Neural crest cell (in vitro differentiated cells): ENCODE measurements at places on chromosomes 6 and 20. TPM values are rescaled to one million over a fixed set of nuclear protein-coding genes. Genes with fewer than 3 reads are reported as not detected.

Gene HCRTR2
- not detected in 2 replicates for total RNA-seq

GRCh38 chr6:99521633-99522151 lies 6.5 kb upstream of the USP45 start:
- DNase-seq: no peak

- DNase-seq: no peak
Measured at GRCh38 chr6:23523771-23524170, 602.2 kb upstream of the NRSN1 start.

DNA sequence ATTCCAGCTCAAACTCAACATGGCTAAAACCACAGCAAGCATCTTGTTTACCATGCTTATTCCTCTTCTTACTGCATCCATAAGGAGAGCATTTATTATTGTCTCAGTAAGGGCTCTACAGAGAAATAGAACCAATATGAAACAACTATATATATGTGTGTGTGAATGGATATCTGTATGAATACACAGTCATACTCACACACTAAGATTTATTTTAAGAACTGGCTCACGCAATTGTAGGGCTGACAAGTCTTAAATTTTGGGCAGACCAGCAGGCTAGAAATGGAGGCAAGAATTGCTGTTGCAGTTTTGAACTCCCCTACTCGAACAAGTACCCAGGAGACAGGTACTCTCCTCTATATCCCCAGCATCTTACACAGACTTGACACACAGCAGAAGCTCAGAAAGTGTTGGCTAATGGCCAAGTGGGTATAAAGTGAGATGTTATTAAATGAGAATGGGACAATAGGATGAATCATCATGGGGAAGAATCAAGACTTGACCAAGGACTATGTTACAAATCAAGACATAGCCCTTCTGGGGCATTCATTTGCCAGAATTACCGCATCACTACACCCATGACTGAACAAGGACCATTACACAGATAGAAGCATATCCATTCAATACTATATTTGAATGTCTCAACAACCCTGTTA lies 13.0 kb downstream of the ZHX3 start:
- no peak for DNase-seq

GRCh38 chr20:25059866-25060465 lies 2.0 kb upstream of the ACSS1 start:
- no peak for DNase-seq

DNA sequence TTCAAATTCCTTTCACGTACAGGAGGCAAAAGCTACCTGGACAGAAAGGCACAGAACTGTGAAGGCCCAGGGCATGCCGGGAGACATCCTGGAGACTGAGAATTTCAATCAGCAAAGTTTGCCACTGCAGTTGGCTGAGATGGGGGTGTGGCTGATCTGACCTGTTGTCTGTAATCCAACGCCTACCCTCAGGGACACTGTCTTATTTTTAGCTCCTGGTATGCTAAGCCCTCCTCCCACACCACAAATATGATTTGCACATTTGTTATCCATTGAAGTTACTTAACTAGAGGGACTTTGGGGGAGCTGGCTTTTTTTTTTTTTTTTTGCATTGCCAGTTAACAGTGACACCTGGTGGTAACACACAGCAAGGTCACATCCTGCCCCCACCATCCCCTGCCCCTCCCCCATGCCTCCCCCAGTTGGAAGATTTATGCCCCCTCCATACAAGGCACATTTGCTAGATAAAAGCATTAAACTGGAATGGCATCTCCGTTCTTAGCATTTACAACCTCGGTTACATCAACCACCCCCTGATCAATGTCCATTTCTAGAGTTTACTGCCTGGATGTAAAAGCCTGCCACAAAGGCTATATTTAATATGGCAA lies 40.4 kb downstream of the TTI1 start:
- DNase-seq: no peak

DNA sequence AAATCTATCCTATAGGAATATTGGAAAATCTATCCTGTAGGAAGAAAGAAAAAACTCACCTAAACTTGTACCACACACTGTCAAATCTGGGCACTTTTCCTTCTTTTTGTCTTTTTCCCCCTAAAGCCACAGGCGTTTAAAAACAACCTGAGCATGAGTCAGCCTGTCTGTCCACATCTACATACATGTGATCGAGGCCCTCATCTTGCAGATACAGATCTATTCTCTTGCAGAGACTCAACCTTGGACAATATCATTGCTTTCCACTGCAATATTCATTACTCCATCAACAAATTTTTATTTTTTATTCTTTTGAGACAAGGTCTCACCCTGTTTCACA lies 95.9 kb upstream of the IYD start:
- no peak for DNase-seq

- no peak for DNase-seq
Measured at GRCh38 chr6:11260249-11261038, 28.0 kb upstream of the NEDD9 start.

- no peak for DNase-seq
Measured at GRCh38 chr6:1945235-1945832, 300.1 kb downstream of the GMDS start.

DNA sequence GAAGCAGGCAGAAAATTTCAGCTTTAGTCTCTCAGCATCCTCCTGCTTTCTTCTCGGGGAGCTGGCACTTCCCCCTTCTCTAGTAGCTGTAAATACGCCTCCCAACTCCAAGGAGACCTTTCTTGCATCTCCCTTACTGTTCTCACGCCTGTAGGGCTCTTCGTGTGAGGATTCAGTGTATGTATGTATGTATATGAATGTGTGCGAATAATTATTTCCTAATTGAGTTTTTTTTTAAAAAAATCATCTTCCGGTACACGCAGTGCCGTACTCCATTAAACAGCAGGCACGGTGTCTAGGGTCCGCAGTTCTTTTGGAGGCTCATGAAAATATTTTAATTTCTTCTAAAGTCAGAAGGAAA lies 85.4 kb downstream of the HFE start:
- DNase-seq: no peak

DNA sequence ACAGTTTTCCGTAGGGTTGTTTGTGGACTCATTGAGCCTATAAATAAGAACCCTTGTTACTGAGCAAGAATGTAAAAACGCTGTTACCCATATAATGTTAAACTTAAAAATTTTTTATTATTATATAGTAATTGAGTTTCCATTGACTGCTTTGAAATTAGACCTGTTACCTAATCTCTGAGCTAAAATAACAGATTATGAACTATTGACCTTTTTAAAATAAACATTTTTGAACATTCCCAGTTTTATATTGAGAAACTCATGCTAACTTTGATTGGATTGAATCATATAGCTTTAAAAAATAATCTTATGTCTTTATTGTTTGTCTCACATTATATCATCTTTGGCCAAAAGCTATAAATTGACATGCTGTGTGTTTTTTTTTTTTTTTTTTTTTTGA lies 95.5 kb downstream of the CD2AP start:
- DNase-seq: no peak
